D721Med (cell line): ENCODE measurements at places on chromosomes 2 and 18.

- DNase-seq: no peak
Measured at GRCh38 chr2:171564463-171564862, 42.2 kb downstream of the CYBRD1 start.

DNA sequence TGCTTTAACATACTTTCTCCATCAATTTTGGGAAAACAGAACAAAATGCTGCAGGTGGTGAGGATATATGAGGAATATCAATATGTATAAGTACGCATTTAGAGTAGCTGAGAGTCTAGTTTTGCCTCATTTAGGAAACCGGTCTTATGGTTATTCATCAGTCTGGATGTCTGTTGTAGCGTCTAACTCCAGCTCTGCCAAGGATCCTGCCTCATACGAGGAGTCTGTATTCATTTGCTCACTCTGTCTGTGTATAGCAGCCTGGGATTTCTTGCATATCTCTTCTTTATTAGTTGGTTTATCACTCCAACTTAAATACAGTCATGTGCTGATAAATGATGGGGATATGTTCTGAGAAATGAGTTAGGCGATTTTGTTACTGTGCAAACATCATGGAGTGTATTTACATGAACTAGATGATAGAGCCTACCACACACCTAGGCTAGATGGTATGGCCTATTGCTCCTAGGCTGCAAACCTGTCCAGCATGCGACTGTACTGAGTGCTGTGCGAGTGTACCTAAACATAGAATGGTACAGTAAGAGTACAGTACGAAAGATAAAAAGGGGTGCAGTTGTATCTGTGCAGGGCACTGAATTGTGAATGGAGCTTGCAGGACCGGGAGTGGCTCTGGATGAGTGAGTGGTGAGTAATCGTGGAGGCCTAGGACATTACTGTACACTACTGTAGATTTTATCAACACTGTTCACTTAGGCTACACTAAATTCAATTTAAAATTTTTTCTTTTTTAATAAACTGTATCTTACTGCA is 148.1 kb downstream of the ZNF407 start:
- no peak for DNase-seq

DNA sequence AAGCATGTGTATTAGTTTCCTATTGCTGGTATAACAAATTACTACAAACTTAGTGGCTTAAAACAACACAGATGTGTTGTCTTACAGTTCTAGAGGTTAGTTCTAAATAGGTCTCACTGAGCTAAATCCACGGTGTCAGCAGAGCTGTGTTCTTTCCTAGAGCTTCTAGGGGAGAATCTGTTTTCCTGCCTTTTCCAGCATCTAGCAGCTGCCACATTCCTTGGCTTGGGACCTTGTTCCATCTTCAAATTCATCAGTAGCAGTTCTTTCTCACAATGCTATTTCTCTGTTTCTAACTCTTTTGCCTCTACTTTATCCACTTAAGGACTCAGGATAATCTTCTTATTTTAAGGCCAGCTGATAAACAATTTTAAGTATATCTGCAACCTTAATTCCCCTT is 32.2 kb upstream of the CREB1 start:
- DNase-seq: no peak

DNA sequence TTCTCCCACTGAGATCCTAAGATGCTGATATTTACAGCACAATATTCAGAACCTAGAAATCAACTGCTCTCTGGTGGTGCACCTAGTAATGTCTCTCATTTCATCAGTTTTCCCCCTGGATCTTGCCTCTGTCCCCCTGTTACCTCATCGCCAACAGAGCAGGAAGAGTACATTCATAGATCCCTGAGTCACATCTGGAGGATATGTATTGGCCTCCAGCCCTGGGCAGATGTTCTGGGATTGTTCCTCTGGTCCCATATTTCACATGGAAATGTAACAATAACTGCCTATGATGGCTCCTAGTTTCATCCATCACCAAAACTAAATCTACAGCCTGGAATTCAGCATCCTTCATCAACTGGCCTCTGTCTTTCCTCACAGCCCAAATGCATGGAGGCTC is 278.8 kb upstream of the SLC14A2 start:
- DNase-seq: no peak

DNA sequence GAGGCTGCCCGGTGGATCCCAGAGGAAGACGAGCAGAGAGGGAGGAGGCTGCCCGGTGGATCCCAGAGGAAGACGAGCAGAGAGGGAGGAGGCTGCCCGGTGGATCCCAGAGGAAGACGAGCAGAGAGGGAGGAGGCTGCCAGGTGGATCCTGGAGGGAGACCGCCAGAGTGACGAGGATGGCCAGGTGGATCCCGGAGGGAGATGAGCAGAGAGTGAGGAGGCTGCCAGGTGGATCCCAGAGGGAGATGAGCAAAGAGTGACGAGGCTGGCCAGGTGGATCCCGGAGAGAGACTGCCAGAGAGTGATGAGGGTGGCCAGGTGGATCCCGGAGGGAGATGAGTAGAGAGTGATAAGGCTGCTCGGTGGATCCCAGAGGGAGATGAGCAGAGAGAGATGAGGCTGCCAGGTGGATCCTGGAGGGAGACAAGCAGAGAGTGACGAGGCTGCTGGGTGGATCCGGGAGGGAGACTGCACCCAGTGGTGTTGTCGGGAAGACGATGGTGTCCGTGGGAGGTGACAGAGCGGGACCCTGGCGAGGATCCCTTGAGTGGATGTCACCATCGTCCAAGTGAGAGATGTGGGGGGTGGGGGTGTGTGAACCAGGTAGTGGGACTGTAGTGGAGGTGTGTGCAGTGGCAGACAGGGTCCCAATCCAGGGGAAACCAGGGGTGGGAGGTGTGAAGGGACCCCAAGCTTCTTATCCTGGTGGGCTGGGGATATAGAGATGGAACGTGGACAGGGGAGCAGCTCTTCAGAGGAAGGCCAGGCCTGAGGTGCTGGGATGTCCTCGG is 22.3 kb downstream of the DCDC2C start:
- DNase-seq: no peak
